Stimulated activated CD8-positive, alpha-beta memory T cell treated with anti-CD3 and anti-CD28 coated beads, Interleukin-7, amount 100 ng/mL, for 1 hour (primary cell): ENCODE measurements at places on chromosomes 6 and 20.

DNA sequence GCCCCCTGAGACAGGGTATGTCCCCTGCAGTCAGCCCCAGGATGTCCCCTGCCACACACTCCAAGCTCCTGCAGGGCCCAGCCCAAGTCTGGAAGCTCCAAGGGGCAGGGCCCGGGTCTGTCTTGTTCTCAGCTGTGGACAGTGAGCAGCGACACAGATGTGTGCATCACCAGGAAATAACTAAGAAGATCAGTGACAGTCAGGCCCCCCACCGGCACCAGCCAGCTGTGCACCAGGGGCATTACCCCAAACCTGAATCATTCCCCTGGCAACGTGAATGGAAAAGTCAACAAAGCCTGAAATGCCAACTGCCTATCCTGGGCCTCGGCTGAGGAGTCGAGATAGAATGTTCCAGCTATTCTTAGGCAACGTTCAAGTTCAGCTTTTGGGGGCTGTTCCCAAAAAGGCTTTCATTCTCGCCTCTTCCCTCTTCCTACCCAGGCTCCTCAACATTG lies 105.0 kb downstream of the PREX1 start:
- no peak for DNase-seq

DNA sequence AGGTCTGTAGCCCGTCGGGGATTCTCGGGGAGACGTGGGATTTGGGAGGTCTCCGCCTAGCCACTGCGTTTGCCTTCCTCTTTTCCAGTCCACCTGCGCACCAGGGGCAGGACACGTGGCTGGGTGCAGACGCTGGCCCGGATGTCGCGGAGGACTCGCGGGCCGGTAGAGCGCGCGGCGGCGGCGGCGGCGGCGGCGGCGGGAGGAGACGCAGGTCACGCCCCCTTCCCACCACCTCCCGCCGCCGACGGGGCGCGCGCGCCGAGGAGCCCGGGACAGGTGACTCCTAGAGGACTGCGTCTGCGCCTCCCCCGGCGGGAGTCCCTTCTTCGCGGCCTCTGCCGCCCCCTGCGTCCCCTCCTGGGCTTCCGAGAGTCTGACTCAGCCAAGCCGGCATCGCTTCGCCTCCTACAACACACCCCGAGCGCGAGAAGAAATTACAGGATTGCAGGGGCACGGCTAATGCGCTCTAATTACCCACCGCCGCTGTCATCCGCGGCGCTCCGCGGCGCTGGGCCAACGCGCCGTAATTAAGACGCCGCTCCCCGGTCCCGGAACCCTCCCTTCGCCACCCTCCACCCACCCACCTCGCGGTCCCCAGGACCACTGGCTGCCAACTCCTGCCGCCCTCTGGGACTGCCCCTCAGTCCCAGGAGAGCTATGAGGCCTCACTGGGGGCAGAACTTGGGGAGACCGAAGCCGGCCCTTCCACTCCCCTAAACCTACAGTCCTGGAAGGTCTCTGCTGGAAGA lies 124.5 kb downstream of the MRPL14 start:
- DNase-seq = peak; percentile 33

DNA sequence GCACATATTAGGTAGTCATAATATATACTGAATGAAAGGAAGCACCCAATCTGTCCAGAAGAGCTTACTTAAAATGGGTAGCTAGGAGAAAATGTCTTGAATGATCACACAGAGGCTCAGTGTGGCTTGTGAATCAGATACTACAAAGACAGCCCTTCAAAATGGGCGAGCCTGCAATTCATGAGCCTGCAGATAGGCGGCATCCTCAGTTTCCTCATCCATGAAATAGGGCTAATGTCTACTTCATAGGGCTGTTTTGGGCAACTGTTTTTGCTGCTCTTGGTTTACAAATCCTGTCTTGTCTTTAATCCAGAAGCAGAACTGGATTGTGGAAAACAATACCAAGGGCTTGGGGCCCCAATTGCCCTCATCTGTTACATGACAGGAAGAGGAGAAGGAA lies 129.3 kb upstream of the KCNK16 start:
- DNase-seq = no peak

GRCh38 chr6:104402572-104402971 lies 457.1 kb downstream of the HACE1 start:
- DNase-seq = no peak

DNA sequence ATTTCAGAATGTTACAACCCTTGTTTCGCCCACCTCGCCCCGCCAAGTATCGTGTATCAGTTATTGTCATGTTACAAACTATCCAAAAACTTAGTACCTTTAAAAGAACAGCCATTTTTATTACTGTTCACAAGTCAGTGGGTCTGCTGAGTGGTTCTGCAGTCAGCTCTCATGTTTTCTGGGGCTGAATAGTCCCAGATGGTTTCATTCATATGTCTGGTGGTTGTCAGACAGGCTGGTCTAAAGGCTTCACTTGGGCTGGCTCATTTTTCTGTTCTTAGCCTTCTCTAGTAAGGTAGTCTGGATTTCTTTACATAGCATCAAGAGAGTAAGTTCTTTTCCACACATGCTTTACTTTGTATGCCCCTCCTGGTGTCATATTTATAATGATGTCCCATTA lies 8.6 kb downstream of the ZNF292 start:
- DNase-seq = no peak

DNA sequence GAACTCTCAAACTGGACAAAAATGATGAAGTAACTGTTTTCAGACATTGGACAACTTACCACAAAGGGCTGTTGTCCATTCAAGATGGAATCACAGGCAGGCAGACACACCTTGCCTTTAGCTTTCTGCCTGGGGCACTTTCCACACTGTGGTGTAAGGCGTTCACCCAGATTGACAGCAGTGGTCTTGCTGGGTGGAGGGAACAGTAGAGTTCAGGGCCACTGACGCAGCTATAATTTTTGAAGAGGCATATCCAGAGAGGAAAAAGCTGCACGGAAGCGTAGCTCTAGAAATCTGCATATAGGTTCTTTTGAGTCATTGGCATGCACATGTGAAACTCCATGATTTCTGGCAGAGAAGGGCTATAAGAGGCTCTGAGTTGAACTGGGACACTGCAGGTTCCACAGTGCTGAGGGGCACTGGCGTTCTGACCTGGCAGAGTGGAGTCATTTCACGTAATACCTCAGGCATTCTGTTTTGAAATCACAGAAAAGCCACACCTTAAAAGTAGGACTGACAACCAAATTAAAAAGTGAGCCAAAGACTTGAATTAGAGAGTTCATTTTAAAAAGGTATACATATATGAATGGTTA lies 105.0 kb upstream of the EDN1 start:
- no peak for DNase-seq

GRCh38 chr6:311679-312220 lies 19.5 kb downstream of the DUSP22 start:
- DNase-seq = no peak

DNA sequence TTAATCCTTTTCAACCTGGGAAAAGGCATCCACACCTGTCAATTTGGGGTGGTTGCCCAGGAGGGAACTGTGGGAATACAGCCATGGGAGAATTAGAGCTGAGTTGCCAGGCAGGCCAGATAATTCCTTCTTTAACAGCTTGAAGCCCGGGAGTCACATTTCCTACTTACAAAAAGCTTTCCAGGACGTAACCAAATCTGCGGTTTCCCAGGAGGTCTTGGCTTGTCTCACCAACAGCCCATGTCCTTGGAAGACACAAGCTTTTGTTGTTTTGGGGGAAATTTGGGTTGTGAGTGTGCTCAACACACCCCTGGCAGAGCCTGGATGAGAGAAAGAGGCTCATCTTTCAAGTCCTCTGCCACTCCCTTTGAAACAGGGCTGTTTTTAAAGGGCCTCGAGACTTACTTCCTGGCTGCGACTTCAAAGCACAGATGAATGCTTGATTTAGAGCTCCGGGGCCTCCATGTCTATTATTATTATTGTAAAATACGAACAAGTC lies 465.9 kb upstream of the BTBD3 start:
- no peak for DNase-seq

- DNase-seq = no peak
These were observed 93.7 kb upstream of the PMEPA1 start for GRCh38 chr20:57803508-57804005.

DNA sequence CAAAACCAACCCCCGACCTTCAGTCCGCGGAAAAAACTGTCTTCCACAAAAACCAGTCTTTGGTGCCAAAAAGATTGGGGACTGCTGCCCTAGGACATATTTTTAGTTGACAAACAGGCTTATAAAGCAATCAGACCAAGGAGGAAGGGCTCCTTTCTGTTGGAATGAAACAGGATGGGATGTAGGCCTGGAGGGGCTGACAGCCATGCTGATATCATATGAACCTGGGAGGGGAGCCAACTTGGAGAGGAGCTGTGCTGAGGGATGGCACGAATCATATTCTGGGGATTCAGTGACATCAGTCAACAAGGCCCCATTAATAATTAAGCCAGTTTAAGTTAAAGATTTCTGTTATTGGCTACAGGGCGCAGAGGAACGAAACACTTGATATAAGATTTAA lies 225.4 kb upstream of the TSHZ2 start:
- DNase-seq = no peak

GRCh38 chr20:3171391-3172125 lies 1.8 kb downstream of the LZTS3 start:
- no peak for DNase-seq

GRCh38 chr20:23672158-23672557 lies 16.7 kb downstream of the CST4 start:
- no peak for DNase-seq

- DNase-seq = no peak
These were observed 25.1 kb downstream of the HCK start for GRCh38 chr20:32077190-32077589.

GRCh38 chr20:39503902-39504709 lies 542.0 kb downstream of the DHX35 start:
- no peak for DNase-seq

DNA sequence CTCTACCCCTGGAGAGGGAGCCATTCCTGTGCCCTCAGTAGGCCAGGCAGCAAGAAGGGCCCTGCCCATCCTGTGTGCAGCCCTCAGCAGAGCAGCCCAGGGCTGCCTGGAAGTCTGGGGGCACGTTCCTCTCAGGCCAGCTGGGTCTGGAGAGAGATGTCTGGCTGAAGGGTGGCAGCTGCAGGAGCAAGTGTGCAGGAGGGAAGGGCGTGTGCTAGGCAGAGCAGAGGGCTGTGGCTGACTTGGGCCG lies 62.7 kb downstream of the NOL4L start:
- no peak for DNase-seq

GRCh38 chr20:301886-302848 lies 4.8 kb downstream of the ZCCHC3 start:
- DNase-seq = no peak

DNA sequence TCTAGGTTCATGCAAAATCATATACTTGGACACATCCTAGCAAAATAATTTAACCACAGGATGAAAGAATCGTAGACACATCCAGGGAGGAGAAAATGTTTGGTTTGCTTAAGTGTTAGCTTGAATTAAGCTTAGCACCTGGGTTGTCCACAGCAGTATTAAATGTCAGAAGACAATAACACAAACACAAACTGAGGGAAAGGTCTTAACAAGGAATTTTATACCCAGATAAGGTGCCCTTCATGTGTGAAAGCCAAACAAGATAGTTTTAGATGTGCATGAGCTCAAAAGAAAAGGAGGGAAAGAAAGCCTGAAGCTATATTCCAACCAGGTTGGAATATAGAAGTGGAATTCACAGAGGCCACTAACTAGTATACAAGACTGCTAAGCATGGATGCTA lies 49.1 kb downstream of the SLC23A2 start:
- DNase-seq = no peak

GRCh38 chr6:160178271-160178670 lies 56.7 kb downstream of the SLC22A1 start:
- no peak for DNase-seq
